ENCODE measurements at places on chromosomes 1 and 21.

DNA sequence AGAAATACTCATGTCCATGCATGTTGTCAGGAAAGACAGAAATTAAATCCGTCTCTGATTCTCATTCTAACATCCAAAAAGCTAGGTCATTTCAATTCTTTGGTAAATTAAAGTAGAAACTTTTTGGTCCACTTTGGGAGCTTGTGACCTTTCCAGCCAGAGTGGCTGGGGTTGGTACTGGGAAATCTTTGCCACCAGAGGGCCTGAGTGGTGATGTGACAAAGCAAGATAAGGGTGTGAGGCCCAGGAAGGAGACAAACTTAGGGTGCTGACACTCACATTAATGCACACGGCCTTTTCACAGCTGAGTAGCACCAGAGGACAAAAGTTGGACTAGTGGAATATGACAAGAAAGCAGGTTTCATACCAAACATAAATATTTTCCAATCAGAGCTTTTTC is 144.3 kb downstream of the DNM3 start:
- no peak for DNase-seq

DNA sequence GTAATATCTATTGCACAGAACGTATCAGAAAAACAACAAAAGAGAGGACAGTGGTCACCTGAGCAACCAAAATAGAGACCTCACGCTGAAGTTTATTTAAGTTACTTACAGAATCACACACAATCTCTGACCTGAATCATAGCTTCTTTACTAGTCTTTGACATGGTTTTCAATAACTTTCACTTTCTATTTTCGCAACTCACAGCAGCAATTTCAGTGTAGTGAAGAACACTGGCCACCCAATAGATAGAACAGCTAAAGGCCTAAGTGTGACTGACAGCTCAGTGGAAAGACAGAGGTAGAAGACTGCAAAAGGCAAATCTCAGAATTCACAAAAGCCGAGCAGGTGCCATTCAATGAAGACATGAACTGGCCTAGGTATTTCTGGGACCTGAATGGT is 435.6 kb upstream of the CHRM3 start:
- DNase-seq: no peak

- DNase-seq: no peak
Measured at GRCh38 chr1:167473761-167474160, 44.6 kb downstream of the CD247 start.

DNA sequence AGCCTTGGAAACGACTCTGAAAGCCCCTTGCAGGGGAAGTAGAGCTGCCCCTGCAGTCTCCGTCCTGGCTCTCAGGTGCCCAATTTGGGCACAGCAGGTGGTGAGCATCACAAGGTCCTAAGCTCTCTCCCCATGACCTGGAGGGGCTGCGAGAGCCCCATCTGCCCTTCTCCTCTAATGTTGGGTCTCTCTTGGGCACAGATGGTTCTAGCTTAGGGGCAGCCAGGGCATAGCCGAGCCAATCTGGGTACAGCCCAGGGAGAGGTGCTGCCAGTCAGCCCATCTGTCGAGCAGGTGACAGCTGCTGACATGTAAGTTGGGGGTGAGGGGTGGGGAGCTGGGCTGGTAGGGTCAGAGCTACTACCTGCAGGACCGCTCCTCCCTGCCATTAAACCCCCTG is 50.7 kb downstream of the SYT2 start:
- DNase-seq: no peak

DNA sequence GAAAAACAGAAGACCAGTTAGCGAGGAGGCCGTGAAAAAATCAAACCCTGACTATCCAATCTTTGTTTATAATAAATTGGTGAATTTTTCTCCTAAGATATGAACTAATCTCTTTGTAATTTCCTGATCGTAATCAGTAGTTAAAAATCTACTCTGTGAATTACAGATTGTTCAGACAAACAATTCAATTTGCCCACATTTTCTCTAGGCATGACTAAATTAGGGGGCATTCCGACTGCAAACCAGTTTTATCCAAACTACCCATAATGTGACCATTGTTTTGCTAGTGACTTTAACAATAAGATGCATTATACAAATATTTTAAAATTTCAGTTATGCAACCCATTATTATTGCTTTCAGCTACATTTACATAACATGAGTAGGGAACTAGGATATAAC is 546.9 kb upstream of the ADAMTS5 start:
- no peak for DNase-seq

GRCh38 chr1:207869859-207870258 is 41.1 kb downstream of the CD34 start:
- DNase-seq: no peak

All from SHP77 treated with DMSO at 0.1 percent for 48 hours (cell line).